ENCODE measurements at places on chromosomes 11 and 22.
A peak's percentile ranks its signal among the peaks of the same experiment; 100 is the strongest.

DNA sequence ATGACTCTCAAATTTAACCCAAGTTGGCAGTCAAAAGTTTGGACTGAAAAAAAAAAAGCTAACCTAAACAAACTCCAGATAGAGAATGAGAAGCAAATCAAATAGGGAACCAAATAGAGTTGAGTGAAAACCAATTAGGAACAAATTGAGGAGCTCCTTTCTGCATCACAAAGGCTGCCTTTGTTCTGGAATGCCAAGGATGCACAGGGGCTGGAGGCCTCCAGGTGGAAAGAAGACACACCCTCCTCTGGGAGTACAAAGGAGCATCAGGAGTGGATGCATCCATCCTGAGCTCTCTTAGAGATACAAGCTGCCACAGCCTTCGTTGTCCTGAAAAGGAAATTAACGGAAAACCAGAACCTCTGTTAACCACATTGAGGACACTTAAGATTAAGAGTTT, 73.3 kb downstream of the MRGPRX1 start:
- DNase-seq: no peak

DNA sequence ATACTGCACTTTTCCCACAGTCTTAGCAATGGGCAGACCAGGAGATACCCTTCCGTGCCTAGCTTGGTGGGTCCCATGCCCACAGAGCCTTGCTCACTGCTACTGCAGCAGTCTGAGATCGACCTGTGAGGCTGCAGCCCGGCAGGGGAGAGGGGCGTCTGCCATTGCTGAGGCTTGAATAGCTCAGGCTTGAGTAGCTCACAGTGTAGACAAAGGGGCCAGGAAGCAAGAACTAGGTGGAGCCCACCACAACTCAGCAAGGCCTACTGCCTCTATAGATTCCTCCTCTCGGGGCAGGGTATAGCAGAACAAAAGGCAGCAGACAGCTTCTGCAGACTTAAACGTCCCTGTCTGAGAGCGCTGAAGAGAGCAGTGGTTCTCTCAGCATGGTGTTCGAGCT, 118.1 kb downstream of the BARX2 start:
- DNase-seq: no peak

DNA sequence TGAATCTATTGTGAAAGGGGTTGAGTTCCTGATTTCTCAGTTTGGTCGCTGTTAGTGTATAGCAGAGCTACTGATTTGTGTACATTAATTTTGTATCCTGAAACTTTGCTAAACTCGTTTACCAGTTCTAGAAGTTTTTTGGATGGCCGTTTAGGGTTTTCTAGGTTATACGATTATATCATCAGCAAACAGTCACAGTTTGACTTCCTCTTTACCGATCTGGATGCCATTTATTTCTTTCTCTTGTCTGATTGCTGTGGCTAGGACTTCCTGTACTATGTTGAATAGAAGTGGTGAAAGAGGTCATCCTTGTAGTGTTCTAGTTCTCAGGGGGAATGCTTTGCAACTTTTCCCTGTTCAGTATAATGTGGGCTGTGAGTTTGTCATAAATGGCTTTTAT, 24.6 kb upstream of the OOSP4B start:
- no peak for DNase-seq

GRCh38 chr22:47139790-47140119, 377.3 kb downstream of the TBC1D22A start:
- no peak for DNase-seq

GRCh38 chr11:62340269-62340901, 3.1 kb downstream of the ASRGL1 start:
- peak; percentile 33 for DNase-seq

GRCh38 chr22:42673898-42674401, 24.8 kb upstream of the CYB5R3 start:
- DNase-seq: no peak

DNA sequence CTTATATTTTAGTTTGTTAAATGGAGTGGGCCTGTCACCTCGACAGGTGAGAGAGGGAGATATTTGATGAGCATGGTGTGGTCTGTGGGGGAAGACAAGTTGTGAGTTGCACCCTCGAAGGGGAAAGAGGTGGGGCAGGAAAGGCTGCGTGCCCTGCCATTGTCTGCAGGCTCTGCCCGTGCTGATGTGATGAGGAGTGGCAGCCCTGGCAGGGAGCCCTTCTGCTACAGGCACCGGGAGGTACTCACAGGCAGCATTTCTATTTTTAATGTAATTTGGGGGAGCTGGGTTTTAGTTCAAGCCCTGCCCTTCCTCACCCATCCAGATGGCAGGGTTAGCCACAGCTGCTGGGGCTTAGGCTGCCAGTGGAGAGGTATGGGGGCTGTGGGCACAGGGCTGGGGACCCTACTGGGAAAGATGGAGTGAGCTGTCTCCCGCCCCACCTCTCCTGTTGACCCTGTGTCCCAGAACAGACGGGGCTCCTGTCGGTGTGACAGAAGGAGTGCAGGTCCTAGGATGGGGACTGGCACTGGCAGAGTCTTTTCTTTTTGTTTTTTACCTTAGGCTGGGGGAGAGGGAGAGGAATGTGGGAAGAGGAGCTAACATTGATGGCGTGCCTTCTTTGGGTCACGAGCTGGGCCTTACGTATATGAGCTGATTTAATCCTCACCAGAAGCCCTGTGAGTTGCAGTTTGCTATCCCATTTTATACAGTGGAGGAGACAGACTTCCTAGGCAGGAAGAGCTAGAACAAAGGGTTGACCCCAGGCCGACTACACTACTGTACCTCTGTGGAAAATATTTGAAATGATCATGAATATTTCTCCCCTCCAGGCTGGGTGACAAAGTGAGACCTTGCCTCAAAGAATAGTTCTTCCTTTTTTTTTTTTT, 51.6 kb downstream of the CEP164 start:
- DNase-seq: no peak

DNA sequence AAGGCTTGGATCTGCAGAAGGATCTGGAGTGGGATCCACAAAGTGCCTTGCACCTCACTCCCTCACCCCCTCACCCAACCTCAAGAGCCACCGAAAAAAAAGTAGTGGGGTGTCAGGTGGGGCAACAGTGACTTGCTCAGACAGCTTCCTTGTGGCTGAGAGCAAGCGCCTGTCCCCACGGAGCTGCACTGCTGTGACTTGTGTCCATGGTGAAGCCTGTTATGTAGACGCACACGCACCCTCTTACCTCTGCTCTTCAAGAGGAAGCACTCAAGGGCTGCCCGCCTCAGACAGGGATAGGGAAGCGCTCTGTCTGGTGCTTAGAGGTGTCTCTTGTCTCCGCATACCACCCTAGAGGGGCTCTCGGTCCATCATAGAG, 1.2 kb downstream of the DRD2 start:
- DNase-seq: no peak

DNA sequence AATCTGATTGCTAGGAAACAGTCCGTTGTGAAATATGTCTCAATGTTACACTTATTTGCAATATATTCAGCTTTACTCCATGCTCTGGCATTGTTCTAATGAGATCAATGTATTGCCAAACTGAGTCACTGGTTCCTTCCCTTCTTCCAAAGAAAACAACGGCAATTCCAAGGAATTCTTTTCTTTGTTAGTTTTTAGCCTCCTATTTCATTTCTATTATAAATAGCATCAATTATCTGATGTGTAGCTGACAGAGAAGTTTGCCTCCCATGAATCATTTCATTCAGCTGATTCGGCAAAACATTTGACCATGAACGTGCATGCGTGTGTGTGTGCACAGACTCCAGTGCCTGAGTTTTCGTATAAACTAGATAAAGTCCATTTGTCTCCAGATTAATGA, 346.8 kb downstream of the ETS1 start:
- DNase-seq: no peak

GRCh38 chr11:110450246-110450645, 20.5 kb downstream of the FDX1 start:
- no peak for DNase-seq

DNA sequence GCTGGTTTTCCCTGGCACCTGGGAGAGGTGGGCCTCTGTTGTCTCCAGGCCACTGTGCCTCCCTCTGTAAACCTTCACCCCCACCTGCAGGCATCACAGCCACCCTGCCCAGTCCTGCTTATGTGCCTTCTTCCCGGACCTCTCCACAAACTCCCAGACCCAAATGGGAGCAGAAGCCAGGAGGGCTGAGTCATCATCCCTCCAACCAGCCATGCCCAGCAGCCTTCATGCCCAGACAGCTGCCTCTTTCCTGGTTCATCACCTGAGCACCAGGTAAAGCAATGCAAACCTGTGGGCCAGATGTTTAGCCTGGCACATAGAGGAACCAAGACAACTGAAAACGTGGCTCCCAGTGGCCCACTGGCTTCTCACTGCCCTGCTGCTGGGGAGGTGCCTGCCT, 2.1 kb upstream of the TMPRSS4 start:
- DNase-seq: no peak

DNA sequence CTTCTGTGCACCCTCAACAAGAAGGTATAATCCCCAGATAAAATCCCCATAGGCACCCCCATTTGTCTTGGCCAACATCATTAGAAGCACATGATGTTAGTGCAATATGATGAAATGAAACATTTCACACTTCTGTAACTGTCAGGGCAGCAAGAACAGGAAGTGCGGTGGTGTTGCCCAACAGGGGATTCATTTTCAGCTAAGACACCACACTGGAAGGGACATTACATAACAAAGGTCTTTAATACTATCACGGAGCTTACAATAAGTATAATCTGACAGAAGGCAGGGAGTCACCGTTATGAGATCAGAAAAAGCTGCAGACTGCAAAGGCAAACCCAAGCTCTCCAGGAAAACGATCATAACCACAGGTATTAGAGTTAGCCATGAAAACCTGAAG, 2.0 kb downstream of the OR52W1 start:
- DNase-seq: peak; percentile 52

DNA sequence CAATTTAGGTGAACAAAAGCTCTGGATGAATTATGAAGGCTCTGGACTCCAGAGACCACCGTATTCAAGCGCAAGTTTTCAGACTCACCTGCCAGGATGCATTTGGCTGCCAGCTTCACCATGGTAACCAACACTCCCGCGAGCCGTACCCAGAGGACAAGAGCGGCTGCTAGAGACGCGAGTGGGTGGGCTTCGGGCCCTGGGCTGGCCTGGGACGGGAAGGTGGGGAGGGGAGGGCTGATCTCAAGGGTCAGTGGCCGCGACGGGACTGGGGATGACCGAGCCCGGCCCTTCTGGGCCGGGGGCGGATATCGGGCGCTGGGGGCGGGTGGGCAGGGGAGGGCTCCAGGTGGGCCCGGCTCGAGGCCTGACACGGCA, 344 bp downstream of the IFT27 start:
- peak; percentile 26 for DNase-seq

GRCh38 chr11:44596525-44597276, 31.2 kb downstream of the CD82 start:
- DNase-seq: peak; percentile 62

- DNase-seq: no peak
These were observed 87.7 kb downstream of the TECTA start for GRCh38 chr11:121188776-121189175.

DNA sequence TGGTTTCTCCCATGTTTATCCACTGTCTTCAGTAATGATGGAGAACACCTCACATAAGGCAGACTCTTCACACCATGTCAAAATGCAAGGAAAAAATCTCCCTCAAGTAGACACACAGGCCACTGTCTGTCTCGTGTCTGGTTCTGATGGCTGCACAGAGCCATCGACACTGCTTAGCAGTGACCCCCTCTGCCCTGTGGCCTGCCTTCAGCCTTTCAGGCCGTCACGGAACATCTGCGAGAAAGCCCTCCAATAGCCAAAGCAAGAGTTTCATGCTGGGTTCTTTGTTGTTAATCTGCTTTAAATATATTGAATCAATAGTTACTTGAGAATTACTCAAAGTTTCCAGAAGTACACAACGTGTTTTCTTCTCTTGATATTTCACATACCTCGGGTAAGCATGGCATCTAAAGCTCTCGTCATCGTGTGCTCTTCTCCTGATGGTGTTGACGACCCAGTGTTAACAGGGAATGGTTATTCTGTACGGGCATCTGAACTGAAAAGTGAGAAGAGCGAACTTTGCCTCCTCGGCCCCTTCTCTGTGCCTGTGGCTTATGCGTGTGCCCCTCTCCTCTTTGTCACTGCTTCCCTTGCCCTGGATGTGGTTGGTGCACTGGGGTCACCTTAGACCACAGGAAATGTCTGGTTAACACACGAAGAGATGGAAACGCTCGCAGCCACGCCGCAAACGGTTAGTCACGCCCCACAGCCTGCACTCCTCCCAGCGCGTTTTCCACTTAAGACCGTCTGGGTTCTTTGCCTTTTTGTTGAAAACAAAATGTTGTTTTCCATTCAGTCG, 33.4 kb upstream of the CTTN start:
- DNase-seq: peak; percentile 48

DNA sequence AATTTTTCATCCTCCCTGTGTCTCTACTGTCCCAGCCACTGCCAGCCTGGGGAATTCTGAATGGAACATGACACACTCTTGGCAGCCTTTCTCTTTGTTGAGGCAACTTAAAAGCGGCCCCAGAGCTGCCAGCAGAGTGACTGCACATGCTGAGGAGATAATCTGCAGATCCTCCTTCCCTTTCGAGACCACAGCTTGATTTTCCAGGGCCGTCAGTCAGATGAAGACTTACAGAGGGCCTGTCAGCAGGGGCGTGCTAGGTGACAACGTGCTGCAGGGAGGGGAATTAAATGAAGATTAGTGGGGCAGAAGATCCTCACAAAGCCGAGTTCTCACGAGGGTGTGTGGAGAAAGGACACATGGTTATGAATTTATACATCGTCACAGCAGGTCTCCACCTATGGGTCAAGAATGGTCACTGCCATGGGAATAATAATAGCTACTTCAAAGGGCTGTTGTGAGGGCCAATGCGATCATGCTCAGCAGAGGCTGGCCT, 193.5 kb upstream of the PITPNB start:
- DNase-seq: no peak

- no peak for DNase-seq
These were observed 7.8 kb downstream of the SIPA1 start for GRCh38 chr11:65645710-65646109.

All from T-helper 2 cell (primary cell).